Activated CD4-positive, alpha-beta T cell treated with anti-CD3 and anti-CD28 coated beads, Interleukin-2, amount 50 U/mL, for 4 hours (primary cell): ENCODE measurements at places on chromosomes 4 and X.

DNA sequence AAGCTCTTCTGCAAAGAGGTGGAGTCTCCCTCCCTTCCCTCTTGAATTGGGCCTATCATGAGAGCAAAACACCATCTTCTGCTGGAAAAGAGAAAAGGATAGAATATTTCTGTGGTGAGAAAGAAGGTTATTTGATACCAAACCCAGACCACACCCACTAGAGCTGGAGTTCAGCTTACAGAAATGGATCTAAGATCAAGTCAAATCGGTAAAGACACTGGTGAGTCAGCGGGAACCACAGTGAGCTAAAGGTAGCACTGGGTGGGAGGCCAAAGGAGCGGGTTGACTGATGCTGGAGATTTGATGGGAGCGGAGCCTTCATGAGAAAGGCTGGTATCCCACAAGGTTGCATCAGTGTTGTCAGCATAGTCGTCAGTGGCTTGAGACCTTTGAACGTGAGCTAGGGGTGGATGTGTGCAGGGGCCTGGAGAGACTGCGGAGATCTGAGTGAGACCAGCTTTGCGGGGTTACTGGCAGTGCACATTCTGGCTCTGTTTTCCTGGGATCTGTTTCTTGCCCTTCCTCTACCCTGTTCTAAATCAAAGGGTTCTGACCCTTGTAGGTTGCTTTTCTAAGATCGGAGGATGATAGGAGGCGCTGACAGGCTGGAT, 106.4 kb upstream of the SCOC start:
- no peak for DNase-seq

GRCh38 chr4:121736735-121737351, 28.1 kb downstream of the SMIM43 start:
- no peak for DNase-seq

- no peak for DNase-seq
Observed at GRCh38 chr4:165963621-165964020, 90.6 kb downstream of the TLL1 start.

DNA sequence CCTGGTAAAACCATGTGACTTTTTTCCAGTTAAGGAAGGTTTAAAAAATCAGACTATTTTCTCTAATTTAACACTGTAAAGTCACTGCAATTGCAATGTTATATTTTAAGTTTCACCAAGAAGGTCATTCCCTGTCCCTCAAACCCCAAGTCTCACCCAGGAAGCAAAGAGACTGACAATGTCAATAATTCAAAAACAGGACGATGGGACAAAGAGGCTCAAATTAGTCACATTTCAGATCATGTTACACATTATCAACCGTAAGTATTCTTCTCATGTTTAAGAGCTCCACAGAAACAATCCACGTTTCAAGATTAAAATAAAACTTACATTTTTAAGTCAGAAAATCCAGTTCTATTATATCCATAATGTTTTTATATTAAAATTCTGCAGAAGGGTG, 13.2 kb downstream of the SHISA3 start:
- no peak for DNase-seq

DNA sequence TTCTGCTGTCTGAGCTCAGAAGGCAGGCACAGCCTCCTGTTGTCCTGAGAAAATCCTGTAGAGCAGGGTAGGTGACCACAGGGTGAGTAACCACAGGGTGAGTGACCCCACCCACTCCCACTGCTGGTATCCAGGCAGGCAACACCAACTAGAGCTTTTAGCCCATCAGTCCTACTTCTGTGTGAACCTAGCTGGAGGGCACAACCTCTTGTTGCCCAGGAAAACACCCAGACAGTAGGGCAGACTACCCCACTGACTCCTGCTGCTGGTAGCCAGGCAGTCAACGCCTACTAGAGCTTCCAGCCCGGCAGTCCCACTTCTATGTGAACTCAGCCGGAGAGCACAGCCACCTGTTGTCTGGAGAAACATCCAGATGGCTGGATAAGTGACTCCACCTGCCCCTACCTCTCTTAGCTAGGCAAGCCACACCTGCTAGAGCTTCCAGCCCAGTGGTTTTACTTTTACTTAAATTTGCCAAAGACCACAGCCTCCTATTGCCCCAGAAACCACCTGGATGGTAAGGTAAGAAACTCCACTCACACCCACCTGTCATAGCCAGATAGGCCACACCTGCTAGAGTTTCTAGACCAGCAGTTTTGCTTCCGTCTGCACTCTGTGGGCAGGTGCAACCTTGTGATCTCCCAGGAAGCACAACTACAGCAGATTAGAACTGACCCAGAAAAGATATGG, 371.6 kb downstream of the INPP4B start:
- DNase-seq, result no peak

DNA sequence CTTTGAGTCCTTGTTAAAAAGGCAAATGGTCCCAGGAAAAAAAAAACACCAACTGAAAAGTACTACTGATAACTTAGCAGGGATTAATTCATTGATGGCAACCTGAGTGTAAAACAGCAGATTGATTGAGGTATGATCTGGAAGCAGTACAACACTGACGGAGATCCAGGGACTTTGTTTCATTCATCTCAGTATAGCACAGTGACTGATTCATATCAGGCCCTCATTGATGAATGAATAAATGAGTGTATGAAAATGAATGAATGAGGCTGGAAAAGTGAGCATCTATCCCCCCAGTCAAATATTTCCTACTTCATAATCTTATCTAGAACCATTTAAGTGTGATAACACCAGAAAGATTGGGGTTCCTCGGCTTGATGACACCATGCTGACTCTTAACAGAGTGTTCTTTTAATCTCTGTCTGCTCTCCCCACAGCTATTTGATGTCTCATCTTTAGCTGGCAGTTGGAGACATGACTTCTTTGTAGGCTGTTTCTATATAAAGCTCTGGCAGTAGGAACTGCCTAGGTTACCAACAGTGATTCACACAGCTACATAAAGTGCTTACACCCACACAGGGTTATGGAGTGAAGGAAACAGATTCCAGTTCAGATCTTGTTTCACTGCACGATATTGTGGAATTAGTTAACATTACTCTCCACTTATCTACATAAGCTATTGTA, 18.6 kb upstream of the RNF128 start:
- no peak for DNase-seq

- no peak for DNase-seq
Observed at GRCh38 chrX:34716302-34716701, 59.2 kb upstream of the TMEM47 start.

DNA sequence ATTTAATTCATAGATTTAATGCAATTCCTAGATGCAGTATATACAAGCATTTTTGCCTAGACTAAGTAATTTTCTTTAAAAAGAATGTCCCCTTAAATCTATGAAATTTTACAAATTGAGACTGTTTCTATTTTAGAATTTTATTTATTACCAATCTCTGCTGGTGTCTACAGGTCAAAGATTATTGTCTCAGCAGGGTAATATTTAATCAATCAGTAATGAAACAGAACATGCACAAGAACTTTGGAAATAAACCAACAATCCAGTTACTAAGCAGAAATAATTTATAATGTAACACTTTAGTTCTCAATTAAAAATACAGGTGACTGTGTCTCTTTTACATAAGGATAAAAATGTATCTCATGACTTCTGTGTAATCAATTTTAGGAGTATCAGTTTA, 266.2 kb downstream of the PPP3CA start:
- DNase-seq, result no peak

DNA sequence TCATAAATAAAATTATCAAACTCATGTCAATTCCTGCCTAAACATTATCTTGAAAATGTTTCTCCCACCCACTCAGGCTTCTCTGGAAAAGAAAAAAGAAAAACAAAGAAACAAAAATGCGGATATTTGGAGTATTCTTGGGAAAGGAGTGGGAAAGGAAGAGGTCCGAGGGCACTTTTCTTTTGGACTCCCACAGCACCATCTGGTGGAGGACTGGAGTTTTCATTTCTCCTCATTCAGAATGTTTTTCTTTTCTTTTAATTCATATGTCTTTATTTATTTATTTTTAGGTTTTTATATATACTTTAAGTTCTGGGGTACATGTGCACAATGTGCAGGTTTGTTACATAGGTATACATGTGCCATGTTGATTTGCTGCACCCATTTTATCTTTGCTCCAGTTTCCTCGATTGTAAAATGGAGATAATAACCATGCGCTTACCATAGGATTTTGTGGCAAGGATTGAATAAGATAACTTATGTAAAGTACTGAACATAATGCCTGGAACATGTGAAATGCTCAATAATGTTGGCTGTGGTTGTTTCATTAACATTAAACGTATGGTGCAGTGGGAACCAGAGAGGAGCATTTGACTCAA, 8.0 kb upstream of the KCNE5 start:
- no peak for DNase-seq
